ENCODE measurements at places on chromosomes 13 and 19. TPM values are rescaled to one million over a fixed set of nuclear protein-coding genes. Genes with fewer than 3 reads are reported as not detected.
A peak's percentile ranks its signal among the peaks of the same experiment; 100 is the strongest.

DNA sequence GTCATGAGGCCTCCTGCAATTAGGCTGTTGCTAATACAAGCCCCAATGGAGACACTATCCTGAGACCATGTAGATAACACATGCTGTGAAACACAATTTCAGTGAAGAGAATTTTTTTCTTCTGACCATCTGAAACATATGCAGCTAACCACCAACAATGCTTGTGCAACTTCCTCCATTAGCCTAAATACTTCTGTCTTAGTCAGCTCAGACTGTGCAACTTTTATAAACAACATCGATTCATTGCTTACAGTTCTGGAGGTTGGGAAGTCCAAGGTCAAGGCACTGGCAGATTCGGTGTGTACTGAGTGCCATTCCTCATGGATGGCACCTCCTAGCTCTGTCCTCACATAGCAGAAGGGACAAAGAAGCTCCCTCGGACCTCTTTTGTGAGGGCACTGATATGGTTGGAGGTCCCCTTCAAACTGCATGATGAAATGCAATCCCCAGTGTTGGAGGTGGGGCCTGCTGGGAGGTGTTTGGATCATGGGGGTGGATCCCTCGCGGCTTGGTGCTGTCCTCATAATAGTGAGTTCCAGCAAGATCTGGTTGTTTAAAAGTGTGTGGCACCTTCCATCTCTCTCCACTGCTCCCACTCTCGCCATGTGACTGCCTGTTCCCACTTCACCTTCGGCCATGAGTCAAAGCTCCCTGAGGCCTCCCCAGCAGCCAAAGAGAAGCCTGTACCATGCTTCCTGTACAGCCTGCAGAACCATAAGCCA, 27.7 kb downstream of the STK24 start:
- peaks cover 27% of the 10 kb centered on the region for H3K4me1 ChIP-seq
- H3K27ac ChIP-seq: no peak overlapping the region
- no peak for DNase-seq
- no peaks in the 10 kb centered on the region for H3K36me3 ChIP-seq
- H3K4me3 ChIP-seq: no peak overlapping the region

GRCh38 chr19:39940221-39940833, 5.9 kb upstream of the FCGBP start:
- no peak for DNase-seq
- no peaks in the 10 kb centered on the region for H3K36me3 ChIP-seq
- no peak overlapping the region for H3K27ac ChIP-seq
- H3K4me1 ChIP-seq: peaks cover 25% of the 10 kb centered on the region
- H3K4me3 ChIP-seq: no peak overlapping the region

Gene GPC5
- total RNA-seq: not detected

Gene MRPS31
- total RNA-seq: 11.9 TPM

GRCh38 chr19:54674021-54674617, 11.3 kb downstream of the LILRB4 start:
- H3K27ac ChIP-seq: no peak overlapping the region
- no peaks in the 10 kb centered on the region for H3K4me1 ChIP-seq
- DNase-seq: no peak
- H3K4me3 ChIP-seq: no peak overlapping the region
- H3K27me3 ChIP-seq: no peaks in the 10 kb centered on the region
- H3K36me3 ChIP-seq: no peaks in the 10 kb centered on the region

Gene ANGPTL8
- not detected for total RNA-seq

- no peak for DNase-seq
- no peaks in the 10 kb centered on the region for H3K4me1 ChIP-seq
- H3K4me3 ChIP-seq: no peak within 1 kb of the TSS
- H3K27ac ChIP-seq: no peak within 1 kb of the TSS
- no peaks in the 10 kb centered on the region for H3K27me3 ChIP-seq
Observed at GRCh38 chr19:51387924-51388389, at the start of gene LIM2. Gene LIM2, minus strand, starts transcription at chr19:51387974. Its CDS starts 531 bp downstream, at chr19:51387443.

DNA sequence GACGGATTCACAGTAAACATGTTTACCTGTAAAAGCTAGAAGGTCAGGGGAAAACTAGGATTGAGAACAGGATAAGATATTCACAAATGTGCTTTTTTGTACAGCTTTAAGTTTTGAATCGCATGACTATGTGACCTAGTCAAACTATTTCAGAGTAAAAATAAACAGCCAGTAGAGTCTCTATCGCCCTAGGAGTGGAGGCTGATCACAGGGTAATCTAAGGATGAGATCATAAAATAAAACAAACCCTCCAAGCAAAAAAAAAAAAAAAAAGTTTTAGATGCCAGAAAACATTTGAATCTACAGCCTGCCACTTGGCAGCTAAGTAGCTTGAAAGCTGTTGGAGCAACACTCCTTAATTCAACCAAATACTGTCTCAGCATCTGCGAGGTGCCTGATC, 26.8 kb downstream of the ZNF350 start:
- H3K36me3 ChIP-seq: peaks cover 3% of the 10 kb centered on the region
- no peak overlapping the region for H3K27ac ChIP-seq
- no peak for DNase-seq
- H3K4me1 ChIP-seq: no peaks in the 10 kb centered on the region
- H3K4me3 ChIP-seq: no peak overlapping the region
- no peaks in the 10 kb centered on the region for H3K27me3 ChIP-seq

DNA sequence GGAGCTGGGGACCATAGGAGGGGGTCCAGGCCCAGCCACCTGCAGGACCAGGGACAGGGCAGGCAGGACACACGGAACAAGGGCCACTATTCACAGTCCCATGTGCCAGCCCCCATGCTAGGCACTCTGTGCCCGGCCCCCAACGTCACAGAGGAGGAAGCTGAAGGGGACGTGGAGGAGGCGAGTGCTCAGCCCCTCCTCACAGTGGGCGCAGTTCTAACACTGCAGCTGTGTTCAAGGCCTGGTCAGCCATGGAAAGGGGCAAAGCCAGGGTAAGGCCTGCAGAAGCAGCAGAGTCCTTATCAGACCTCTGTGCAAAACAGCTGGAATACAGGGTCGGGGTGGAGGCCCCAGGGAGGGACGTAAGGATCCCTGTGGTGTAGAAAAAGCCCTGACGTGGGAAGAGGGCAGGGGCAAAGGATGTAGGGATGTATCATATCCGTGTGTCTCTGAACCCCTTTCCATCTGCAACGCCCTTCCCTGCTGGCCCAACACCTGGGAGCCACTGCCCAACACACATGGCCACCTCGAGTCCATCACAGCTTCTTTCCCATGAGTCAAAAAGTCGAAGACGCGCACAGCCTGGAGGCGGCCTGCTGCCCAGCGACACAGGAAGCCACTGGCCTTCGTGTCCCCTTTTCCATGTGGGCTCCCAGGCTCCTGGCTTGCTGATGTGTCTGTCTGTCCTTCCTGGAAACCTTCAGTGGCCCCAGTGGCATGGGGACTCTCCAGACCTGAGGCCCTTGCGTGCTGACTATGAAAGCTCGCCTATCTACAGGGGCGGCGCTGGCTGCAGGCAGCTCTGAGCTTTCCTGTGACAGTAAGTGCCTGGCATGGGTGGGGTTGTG, 28.0 kb downstream of the SH3GL1 start:
- H3K4me3 ChIP-seq: no peak overlapping the region
- H3K27me3 ChIP-seq: no peaks in the 10 kb centered on the region
- H3K27ac ChIP-seq: no peak overlapping the region
- no peak for DNase-seq

- H3K4me3 ChIP-seq: no peak overlapping the region
- H3K27me3 ChIP-seq: no peaks in the 10 kb centered on the region
- no peak for DNase-seq
- no peaks in the 10 kb centered on the region for H3K36me3 ChIP-seq
- no peak overlapping the region for H3K27ac ChIP-seq
Observed at GRCh38 chr13:36313047-36313969, 15.7 kb upstream of the CCDC169 start.

Gene CEACAM8
- not detected for total RNA-seq

Gene ANKRD10
- 117 TPM for total RNA-seq

DNA sequence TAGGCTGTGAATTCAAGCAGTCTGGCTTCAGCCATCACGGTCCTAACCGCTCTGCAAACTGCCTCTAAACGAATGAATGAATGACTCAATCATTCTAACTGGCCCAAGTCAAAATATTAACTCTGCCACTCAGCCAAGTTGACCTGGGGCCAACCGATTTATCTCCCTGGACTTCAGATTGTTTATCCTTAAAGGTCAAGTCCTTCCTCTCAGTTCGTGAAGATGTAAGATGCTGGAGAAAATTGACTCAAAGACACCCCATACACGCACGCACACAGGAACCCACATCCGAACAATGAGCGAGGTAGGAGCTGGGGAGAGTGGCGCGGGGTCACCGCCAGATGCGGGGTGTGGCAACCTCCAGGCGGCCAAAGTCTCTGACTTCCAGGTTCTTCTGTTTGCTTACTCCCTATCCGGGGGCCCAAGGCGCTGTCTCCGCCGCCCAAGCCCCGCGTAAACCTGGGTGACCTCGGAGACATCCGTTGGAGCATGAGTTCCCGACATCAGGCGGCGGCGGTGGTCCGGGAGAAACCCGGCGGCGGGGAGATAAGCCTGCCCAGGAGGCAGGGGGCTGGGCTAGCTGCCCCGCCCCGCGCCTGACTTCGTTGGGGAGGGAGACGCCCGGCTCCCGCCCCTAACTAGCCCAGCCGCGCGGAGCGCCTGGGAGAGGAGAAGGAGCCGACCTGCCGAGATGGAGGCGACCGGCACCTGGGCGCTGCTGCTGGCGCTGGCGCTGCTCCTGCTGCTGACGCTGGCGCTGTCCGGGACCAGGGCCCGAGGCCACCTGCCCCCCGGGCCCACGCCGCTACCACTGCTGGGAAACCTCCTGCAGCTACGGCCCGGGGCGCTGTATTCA, at the start of gene CYP2S1:
Gene CYP2S1, plus strand, starts transcription at position 646 of the 856 bp plus-strand sequence. Its CDS starts 46 bp downstream, at position 692.
- H3K4me1 ChIP-seq: peaks cover 13% of the 10 kb centered on the region
- no peak within 1 kb of the TSS for H3K27ac ChIP-seq
- peak; percentile 19 for DNase-seq
- peaks cover 36% of the 10 kb centered on the region for H3K27me3 ChIP-seq

GRCh38 chr19:13770013-13770635, 4.1 kb upstream of the C19orf53 start:
- H3K4me1 ChIP-seq: peaks cover 18% of the 10 kb centered on the region
- no peak for DNase-seq
- no peak overlapping the region for H3K27ac ChIP-seq
- no peak overlapping the region for H3K4me3 ChIP-seq
- H3K36me3 ChIP-seq: no peaks in the 10 kb centered on the region

GRCh38 chr13:110138010-110138699, 168.8 kb downstream of the COL4A1 start:
- peaks cover 12% of the 10 kb centered on the region for H3K4me1 ChIP-seq
- H3K27ac ChIP-seq: peak overlapping the region; percentile 84
- DNase-seq: peak; percentile 74
- peak overlapping the region; percentile 17 for H3K4me3 ChIP-seq
- H3K27me3 ChIP-seq: no peaks in the 10 kb centered on the region

Gene ZSCAN5B
- total RNA-seq: not detected

GRCh38 chr19:4507150-4507452, 11.2 kb downstream of the PLIN4 start:
- no peak overlapping the region for H3K27ac ChIP-seq
- H3K27me3 ChIP-seq: no peaks in the 10 kb centered on the region
- H3K36me3 ChIP-seq: no peaks in the 10 kb centered on the region

DNA sequence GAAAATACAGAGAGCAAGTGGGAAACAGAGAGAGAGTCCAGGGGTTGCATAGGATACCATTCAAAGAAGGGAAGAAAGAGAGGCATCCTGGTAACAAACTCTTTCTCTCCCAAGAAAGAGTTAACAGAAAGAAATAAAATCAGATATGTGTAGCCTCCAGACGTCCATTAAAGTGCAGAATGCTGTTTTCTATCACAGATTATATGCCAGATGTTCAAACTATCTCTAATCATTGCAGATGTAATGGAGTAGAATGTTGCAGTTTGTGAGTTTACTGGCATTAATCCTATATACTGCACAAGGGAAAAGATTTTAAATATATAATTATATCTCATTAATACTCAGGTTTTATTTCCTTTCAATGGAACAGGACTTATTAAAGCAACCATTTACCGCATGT, 369.4 kb downstream of the ZNF536 start:
- H3K4me3 ChIP-seq: no peak overlapping the region
- no peak overlapping the region for H3K27ac ChIP-seq
- no peaks in the 10 kb centered on the region for H3K36me3 ChIP-seq
- no peak for DNase-seq

DNA sequence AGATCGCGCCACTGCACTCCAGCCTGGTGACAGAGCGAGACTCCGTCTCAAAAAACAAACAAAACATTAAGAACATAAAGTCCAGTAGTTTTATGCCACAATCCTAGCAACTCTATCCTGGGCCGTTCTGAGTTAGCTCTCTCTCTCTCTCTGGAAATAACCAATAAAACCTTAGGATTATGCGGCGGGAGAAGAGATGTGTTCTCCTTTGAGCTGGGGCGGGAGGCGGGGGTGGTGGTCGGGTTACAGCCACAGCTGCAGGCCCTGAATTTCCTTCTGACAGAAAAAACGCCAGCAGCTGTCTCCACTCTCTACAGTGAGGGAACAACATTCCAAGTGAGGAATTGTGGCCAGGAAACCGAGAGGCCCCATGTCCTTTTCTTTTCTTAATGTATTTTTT, 9.1 kb upstream of the PNMA8A start:
- H3K36me3 ChIP-seq: no peaks in the 10 kb centered on the region
- H3K4me1 ChIP-seq: no peaks in the 10 kb centered on the region
- no peak overlapping the region for H3K27ac ChIP-seq
- no peak overlapping the region for H3K4me3 ChIP-seq
- DNase-seq: no peak
- H3K27me3 ChIP-seq: no peaks in the 10 kb centered on the region

- H3K27me3 ChIP-seq: no peaks in the 10 kb centered on the region
- H3K36me3 ChIP-seq: no peaks in the 10 kb centered on the region
- H3K4me1 ChIP-seq: no peaks in the 10 kb centered on the region
- H3K27ac ChIP-seq: no peak overlapping the region
Observed at GRCh38 chr13:80572308-80572922, 231.5 kb upstream of the SPRY2 start.

- no peaks in the 10 kb centered on the region for H3K36me3 ChIP-seq
- DNase-seq: no peak
- H3K4me1 ChIP-seq: peaks cover 24% of the 10 kb centered on the region
- H3K27me3 ChIP-seq: no peaks in the 10 kb centered on the region
- no peak overlapping the region for H3K4me3 ChIP-seq
Observed at GRCh38 chr13:114126789-114127472, 5.5 kb downstream of the RASA3 start.

DNA sequence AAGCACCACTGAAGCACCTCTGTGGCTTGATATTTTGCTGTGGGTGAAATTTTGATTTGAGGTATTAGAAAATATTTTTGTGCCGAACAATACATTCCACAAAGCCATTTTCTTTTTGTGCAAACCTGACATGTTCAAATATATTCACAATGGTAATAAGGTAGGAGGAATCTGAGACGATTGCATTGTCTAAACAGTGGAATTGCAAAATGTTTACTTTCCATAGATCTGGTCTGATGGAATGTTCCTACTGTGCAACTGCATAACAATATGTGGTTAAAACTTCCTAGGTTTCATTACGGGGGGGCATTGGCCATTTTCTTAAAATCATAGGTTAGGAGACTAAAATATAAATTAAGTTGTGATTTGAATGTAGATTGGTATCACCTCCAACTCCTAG, 42.7 kb upstream of the AKAP11 start:
- H3K27me3 ChIP-seq: no peaks in the 10 kb centered on the region
- H3K27ac ChIP-seq: no peak overlapping the region
- no peak for DNase-seq
- no peaks in the 10 kb centered on the region for H3K36me3 ChIP-seq
- H3K4me1 ChIP-seq: no peaks in the 10 kb centered on the region

GRCh38 chr19:628168-628567, 5.2 kb downstream of the POLRMT start:
- H3K4me1 ChIP-seq: peaks cover 14% of the 10 kb centered on the region
- no peak for DNase-seq
- no peaks in the 10 kb centered on the region for H3K27me3 ChIP-seq
- no peak overlapping the region for H3K27ac ChIP-seq
- peaks cover 5% of the 10 kb centered on the region for H3K36me3 ChIP-seq
